Chondrocyte (in vitro differentiated cells): ENCODE measurements at places on chromosomes 4 and X.

DNA sequence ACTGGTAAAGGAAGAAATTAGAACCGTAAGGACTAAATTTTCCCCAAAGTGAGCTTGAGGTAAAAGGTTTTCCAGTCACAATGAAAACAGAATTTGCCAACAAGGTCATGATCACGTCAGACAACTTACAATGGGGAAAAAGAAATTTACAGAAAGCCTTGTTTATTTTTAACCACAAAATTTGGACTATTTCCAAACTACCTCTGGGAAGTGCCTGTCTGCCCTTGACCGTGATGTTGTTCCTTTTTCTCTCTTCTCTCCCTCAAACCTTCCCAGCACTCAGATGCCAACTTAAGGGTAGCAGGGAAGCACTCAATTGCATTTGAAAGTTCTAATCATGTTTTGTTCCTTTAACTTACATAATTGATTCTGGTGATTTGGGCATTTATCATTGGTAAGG, 32.5 kb downstream of the MEPE start:
- no peak for DNase-seq
- peaks cover 23% of the 10 kb centered on the region for H3K4me1 ChIP-seq
- H3K27ac ChIP-seq: peak overlapping the region; percentile 52
- H3K36me3 ChIP-seq: no peaks in the 10 kb centered on the region
- H3K4me3 ChIP-seq: no peak overlapping the region
- H3K27me3 ChIP-seq: no peaks in the 10 kb centered on the region

- H3K4me3 ChIP-seq: no peak overlapping the region
- no peak overlapping the region for H3K27ac ChIP-seq
- DNase-seq: no peak
- peaks cover 20% of the 10 kb centered on the region for H3K4me1 ChIP-seq
- H3K27me3 ChIP-seq: no peaks in the 10 kb centered on the region
These were observed 40.1 kb downstream of the USP46 start for GRCh38 chr4:52618795-52619590.

DNA sequence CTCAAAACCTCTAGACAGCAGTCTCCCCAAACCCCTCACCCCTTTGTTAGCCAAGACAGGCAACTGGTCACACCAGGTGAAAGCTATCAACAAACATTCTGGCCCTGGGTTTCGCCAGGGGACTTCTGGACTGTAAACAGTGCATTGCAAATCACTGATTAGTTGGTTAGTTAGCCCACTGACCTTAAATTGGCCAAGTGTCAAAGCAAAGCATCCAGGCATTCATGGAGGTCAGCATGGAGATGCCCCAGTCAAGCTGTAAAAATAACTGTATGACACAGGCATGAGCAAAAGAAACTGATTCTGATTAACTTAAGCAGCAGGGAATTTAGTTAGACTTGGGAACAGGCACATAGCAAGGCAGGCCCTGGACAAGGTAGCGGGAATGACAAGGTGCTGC, 156.0 kb upstream of the TTC29 start:
- peak overlapping the region; percentile 93 for H3K27ac ChIP-seq
- no peaks in the 10 kb centered on the region for H3K36me3 ChIP-seq
- H3K27me3 ChIP-seq: no peaks in the 10 kb centered on the region
- peaks cover 68% of the 10 kb centered on the region for H3K4me1 ChIP-seq
- no peak for DNase-seq
- H3K4me3 ChIP-seq: no peak overlapping the region

DNA sequence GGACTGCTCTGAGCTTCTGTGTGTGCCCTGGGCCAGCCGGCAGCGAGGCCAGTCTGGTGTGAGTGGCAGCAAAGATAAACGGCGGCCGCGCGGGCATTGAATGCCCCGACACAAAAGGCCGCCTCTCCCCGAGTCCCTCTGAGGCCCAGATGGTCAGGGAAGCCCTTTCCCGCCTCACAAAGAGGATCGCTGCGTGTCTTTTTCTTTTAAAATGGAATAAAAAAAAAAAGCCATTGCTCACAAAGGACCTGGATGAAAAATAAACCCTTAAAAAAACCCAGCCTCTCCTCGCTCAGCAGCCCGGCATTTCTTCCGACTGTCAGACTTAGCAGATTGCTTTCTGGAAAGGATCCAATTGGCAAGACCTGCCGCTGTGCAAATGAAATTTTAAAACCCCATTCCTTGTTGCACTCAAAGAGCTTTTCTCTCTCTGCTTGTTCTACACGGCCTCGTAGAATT, 578.7 kb downstream of the BCOR start:
- no peak overlapping the region for H3K27ac ChIP-seq
- no peak for DNase-seq
- no peak overlapping the region for H3K4me3 ChIP-seq

GRCh38 chr4:112916868-112917267, 132.6 kb upstream of the ANK2 start:
- no peaks in the 10 kb centered on the region for H3K27me3 ChIP-seq
- no peaks in the 10 kb centered on the region for H3K36me3 ChIP-seq
- no peak for DNase-seq
- peaks cover 7% of the 10 kb centered on the region for H3K4me1 ChIP-seq
- H3K27ac ChIP-seq: no peak overlapping the region

DNA sequence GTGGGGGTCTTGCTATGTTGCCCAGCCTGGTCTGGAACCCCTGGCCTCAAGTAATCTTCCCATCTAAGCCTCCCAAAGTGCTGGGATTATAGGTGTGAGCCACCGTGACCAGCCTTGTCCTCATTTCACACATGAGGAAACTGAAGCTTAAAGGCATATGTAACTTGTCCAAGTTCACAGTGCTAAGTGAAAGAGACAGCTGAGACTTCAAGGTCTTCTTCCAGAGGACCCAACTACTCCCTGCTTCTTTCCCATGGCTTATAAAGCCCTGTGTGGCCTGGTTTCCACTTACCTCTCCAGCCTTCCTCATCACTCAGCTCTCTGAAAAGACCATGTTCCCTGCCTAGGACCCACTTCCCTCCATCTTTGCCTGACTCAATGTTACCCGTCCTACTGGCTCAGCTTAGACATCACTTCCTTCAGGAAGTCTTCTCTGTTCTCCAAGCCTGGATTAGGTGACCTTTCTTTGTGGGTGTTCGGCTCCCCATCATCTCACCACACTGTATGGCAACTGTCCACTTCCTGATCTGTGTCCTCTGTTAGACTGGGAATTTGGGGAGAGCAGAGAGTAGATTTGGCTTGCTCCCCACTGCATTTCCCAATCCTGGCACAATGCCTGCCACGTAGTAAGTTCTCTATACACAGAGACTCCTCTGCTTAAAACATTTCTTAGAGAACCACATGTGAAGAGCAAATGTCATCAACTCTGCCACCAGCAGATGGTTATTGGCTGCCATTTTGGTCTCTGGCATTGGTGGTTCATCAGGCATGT, 30.4 kb upstream of the LAMP2 start:
- peaks cover 4% of the 10 kb centered on the region for H3K4me1 ChIP-seq
- H3K27me3 ChIP-seq: no peaks in the 10 kb centered on the region
- no peaks in the 10 kb centered on the region for H3K36me3 ChIP-seq
- no peak overlapping the region for H3K4me3 ChIP-seq
